ENCODE measurements at places on chromosomes 11 and 22.

DNA sequence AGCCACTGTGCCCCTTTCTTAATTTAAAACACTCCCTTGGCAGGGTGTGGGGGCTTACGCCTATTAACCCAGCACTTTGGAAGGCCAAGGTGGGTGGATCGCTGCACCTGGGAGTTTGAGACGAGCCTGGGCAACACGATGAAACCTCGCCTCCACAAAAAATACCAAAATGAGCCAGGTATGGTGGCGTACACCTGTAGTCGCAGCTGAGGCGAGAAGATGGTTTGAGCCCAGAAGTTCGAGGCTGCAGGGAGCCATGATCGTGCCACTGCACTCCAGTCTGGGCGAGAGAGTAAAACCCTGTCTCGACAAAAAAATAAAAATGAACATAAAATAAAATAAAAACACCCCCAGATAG is 45.0 kb downstream of the LINC01488 start:
- DNase-seq: no peak

DNA sequence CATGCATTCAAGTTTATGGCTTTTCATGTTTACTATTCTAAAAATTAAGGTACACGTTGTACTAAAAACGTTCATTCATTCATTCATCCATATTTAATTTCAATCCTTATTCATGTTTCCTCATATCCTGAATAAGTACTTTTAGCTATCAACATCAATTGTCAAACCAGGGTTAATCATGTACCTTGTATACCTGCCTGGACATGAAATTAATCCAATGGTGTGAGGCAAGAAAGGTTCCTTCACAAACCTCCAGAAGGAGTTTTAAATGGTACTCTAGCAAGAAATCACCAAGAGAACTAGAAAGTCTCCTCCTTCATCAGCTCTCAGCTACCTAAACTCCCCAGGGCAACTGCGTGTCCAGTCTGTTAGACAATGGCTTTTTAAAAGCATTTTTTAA is 33.4 kb downstream of the TMEM123 start:
- DNase-seq: no peak

DNA sequence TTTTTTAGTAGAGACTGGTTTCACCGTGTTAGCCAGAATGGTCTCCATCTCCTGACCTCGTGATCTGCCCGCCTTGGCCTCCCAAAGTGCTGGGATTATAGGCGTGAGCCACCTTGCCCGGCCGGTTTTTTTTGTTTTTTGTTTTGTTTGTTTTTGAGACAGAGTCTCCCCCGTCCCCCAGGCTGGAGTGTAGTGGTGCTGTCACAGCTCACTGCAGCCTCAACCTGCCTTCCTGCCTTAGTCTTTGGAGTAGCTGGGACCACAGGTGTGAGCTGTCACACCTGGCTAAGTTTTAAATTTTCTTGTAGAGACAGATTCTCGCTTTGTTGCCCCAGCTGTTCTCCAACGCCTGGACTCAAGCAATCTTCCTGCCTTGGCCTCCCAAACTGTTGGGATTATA is 3.2 kb downstream of the PPIL2 start:
- no peak for DNase-seq

- DNase-seq: no peak
Observed at GRCh38 chr11:73095613-73096012, 46.5 kb downstream of the FCHSD2 start.

GRCh38 chr11:27777033-27777432 is 76.8 kb upstream of the BDNF start:
- no peak for DNase-seq

GRCh38 chr11:26943636-26944035 is 50.3 kb upstream of the FIBIN start:
- no peak for DNase-seq
